Gastrocnemius medialis (tissue), 4 donors: ENCODE measurements at places on chromosomes 1 and 21.

- no peak for DNase-seq
Observed at GRCh38 chr1:186904361-186904760, 75.6 kb downstream of the PLA2G4A start.

- peak; percentile 80 for DNase-seq
Observed at GRCh38 chr1:169107603-169108208, 1.2 kb downstream of the ATP1B1 start.

GRCh38 chr1:8193840-8194406 is 124.0 kb upstream of the SLC45A1 start:
- DNase-seq: no peak

DNA sequence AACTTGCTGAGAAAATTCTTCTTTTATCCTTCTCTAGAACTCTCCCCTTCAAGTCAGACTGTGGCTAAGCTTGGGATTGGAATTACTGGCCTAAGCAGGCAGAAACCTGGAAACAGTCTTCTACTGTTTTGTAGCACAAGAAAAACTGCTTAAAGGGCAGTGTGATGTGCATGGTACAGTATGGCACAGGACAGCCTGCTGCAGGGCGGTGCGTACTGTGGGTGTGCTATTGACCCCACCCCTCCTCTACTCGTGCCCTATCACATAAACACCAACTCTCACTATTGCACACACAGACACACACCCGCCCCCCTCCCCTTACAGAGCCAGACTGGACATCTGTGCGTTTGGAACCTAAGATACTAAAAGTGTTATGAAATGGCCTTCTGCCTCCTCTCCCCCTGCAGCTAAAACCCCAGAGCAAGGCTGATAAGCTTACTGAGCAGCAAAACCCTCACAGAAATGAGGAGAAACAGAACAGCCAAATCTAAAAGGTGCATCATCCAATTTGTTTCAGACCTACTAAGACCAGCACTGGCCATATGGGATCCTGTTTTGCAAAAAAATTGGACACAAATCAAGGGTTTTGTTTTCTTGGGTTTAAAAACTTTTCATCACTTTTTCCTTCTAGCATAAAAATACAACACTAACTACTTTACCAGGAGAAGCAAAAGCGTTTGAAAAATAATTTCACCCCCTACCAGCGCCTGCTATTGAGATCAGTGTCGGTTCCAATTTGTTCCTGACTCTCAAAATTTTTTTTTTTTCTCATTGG is 355.8 kb upstream of the LYPLAL1 start:
- DNase-seq: no peak

DNA sequence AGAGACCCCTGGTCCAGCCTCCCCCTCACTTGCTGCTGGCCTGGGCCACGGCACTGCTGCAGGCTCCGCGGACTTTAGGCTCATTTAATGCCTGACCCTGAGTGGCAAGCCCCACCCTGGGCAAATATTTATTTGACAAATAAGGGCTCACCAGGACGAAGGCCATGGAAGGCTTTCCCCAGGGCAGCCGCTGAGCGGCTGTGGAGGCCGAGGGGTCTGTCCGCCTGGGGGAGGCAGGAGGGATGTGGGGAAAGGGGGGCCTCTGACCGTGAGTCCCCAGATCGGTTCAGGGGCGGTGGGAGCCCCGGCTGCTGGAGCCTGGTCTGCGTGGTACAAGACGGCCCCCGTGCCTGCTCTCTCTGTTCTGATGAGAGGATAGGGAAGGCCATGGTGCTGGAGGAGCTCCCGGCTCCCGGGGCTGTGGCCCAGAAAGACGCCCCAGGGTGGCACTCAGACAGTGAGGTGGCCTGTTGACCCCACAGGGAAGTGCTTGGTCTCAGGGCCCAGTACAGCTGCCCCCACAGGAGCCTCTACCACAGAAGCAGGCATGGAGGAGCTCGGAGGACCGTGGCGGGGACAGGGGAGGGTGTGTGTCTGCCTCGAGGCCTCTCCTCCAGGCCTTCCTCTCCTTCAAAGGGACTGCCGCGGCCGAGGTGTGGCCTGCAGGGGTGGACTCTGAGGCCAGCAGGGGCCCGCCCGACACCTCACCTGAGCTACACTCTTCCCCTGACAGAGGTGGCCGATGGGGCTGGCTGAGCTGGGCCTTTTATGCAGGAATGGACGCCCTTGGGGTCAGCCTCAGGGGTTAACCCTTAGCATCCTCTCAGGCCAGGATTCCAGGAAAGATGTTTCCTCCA is 9.1 kb upstream of the C1orf159 start:
- no peak for DNase-seq

DNA sequence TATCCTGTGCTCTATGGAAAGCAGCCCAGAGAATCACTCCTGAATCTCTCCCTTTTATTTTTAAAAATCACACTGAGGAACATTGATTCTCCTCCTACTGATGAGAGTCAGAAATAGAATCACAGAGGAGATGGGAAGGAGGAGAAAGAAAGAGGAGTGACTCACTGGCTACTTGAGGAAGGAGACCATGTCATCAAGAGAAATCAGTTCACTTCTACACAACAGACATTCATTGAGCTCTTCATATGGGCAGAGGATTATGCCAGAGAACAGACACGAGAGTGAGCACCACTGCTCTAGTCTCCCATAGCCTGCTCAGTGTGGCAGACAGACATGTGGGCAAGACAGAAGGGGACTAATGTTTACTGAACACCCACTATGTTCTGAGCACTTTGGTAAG is 44.2 kb downstream of the RAB3B start:
- no peak for DNase-seq

GRCh38 chr1:10185759-10186158 is 24.6 kb upstream of the KIF1B start:
- no peak for DNase-seq

DNA sequence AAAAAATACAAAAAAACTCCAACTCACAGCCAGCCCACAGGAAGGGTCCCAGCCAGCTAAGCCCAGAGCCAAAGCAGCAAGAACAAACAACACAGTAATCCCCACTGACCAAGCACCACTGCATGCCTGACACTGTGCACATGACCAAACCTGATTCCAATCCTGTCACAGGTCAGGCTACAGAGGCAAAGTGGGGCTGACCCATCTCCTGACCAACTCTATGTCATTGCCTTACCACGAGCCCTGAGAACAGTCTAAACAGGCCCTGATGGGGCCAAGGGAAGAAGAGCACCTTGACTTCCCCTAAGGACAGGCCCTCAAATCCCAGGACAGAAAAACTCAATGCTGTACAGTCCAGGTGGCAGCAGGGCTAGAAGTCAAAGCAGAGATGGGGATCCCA is 2.4 kb downstream of the LSS start:
- peak; percentile 50 for DNase-seq

- no peak for DNase-seq
Observed at GRCh38 chr1:5886140-5886483, 106.1 kb downstream of the NPHP4 start.

- no peak for DNase-seq
Observed at GRCh38 chr1:231871878-231872277, 245.3 kb downstream of the DISC1 start.

DNA sequence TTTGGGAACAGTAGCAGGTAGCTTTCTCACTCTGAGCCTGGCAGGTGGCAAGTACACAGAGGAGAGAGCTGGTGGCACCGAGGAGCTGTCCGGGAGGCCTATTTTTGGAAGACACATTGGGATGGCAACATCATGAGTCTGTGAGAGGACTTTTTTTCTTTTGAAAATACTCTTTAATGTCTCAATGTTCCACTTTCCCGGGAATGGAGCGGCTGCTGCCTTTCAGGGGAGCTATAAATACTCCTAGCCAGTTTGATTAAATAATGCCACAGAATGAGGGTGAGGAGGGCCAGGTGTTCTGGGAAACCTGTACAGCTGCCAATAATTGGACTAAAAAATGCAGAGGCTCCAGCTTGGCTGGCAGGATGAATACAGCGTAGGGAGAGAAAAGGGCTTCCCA is 93.3 kb upstream of the COG2 start:
- DNase-seq: no peak

DNA sequence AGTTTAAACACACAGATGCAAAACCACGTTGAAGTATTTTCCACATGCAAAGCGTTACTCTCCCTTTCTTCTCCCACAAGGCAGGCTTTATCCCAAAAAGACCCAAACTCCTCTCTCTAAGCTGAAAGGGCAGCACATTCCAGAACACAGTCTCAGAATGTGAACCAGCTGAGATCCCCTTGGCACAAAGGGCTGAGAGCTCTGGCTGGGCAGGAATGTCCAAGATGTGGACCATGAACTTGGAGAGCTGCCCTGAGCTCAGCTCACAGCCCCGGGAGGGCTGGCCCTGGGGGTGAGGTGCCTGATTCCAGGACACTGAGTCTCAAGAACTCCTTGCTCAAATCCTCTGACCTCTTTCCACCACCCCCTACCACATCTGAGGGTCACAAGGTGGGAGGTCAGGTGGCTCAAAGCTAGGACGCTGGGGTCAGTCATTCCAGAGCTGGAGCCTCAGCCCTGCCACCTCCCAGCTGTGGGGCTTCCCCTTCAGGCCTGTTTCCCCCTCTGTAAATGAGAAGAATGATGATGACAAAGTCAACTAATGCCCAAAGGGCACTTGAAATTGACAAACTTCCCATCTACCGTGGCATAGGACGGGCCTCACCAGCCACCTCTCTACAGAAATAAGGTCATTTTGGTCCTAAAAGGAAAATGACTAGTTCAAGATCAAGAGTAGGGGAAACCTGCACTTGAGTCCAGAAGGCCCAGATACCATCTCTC is 11.5 kb downstream of the ALDH4A1 start:
- DNase-seq: no peak

DNA sequence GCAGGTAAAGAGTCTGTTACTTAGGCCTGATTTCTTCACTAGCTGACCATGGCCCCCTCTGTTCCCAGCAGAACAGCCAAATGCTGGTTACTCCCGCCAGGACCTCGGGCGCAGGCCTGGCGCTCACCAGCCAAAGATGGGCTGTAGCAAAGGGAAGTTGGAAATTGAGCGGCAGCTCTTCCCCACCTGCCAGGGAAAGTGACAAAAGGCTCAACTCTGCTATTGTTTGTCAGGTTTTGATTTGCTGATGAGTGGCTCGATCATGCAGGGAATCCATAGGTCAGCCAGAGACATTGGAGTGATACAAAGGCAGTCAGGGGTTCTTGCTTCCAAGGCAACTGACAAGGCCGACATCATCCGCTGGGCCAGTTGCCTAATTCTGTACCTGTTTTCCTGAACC is 120.1 kb downstream of the ASTN1 start:
- DNase-seq: no peak

DNA sequence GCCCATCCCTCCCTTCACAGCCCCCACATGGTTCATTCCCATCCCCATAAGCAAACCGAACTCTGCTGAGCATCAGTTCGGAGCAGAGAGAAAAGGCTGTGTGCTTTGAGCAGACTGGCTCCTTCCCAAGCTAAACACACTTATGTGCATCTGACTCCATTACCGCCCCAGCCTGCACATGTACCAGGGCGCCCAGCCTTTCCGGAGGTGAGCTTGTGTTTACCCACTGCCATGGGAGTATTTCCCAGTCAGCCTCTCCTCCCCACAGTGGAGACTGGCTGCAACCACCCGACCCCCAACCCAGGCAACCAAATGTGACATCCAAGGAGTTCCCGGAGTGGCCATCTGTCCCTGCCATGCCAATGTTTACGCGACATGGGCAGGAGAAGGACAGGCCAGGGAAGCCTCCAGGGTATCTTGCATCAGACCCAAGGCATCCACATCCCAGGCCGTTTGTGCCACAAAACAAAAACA is 9.4 kb downstream of the TIAM1 start:
- DNase-seq: no peak

- DNase-seq: peak; percentile 7
Observed at GRCh38 chr1:153929981-153930948, 7.5 kb upstream of the GATAD2B start.

- peak; percentile 6 for DNase-seq
Observed at GRCh38 chr1:65209005-65209885, 61.2 kb downstream of the AK4 start.

DNA sequence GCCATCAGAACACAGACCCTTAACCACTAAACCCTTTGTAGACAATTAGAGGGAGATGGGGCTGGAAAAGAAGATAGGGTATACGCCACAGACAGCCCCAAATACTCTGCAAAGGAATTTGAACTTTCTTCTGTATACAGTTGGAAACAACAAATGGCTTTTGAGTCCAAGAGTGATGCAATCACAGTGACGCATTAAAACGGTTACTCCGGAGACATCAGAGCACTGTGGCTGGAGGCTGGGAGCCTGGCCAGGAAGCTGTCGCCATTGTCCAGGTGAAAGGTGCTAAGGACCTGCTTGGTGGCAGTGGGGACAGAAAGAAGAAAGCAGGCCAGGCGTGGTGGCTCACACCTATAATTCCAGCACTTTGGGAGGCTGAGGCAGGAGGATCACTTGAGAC is 4.2 kb downstream of the FLAD1 start:
- no peak for DNase-seq

GRCh38 chr1:47564570-47564969 is 126.7 kb downstream of the FOXD2 start:
- no peak for DNase-seq

- DNase-seq: no peak
Observed at GRCh38 chr1:42479621-42480020, 16.5 kb downstream of the CCDC30 start.

GRCh38 chr1:60950224-60951063 is 131.9 kb upstream of the NFIA start:
- DNase-seq: no peak

GRCh38 chr1:7315946-7316345 is 455.1 kb upstream of the VAMP3 start:
- DNase-seq: no peak

DNA sequence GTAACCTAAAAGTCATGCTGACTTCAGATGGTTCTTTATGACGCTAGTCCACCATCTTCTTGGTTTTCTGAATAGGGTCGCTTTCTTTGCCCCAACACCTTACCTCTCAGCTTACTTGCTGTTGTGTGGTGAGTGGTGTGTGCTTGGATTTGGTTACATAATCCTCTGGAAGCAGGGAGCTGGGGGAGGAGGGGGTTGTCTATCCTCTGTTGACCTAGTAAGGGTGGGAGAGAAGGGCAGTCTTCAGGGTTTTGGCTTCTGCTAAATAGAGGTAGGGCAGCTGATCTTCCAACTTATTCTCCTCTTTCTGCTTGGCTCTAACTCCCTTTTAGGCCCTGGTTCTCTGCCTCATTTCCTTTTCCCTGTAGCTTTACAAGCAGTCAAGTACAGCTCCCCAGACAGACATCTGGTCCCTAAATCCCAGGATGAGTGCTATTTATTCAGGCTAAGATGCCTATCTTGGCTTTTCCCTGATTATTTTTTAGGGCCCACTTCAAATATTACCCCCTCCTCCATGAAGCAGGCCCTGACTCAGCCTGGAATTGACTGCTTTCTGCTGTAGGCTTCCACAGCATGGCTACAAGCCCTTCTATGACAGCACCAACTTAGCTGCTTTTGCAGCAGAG is 6.4 kb upstream of the REN start:
- DNase-seq: no peak

DNA sequence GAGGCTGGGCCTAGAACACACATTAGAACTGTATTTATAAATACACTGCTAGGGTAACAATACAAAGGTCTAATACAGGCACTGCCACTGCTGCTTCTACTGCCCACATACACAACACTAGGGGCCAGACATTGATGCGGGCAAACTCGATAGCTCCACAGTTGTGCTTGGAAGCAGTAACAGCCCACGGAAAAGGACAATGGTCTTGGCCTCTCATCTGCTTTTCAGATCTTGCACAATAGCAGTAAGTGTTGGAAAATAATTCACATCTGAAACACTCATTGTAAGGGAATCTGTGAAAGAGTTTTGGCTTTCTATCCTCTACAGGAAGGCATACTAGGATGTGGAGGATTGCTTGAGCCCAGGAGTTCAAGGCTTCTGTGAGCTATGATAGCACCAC is 6.9 kb upstream of the SPOCD1 start:
- no peak for DNase-seq
